ENCODE measurements at places on chromosomes 16 and 17. TPM values are rescaled to one million over a fixed set of nuclear protein-coding genes. Genes with fewer than 3 reads are reported as not detected.

DNA sequence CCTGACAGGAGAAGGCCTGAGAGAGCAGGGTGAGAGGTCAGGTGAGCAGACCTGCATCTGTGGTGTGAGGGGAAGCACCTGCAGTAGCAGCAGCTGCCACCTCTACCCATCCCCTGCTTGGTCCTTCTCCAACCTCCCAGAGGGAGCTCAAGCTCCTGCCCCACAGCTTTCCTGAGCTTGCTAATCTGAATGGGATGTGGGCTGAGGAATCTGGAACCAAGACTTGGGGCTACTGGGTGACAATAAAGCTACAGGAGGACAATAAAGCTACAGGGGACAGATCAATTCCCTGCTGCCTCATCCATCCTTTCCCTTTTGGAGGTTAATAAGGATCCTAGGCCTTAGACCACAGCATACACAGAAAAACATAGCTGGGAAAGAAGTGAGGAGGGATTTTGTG, 4.9 kb upstream of the TBX4 start:
- no peak for DNase-seq

- no peak for DNase-seq
Measured at GRCh38 chr17:37607637-37608331, 1.4 kb downstream of the SYNRG start.

GRCh38 chr16:3266873-3267537, 10.6 kb upstream of the MEFV start:
- DNase-seq = peak; percentile 55

DNA sequence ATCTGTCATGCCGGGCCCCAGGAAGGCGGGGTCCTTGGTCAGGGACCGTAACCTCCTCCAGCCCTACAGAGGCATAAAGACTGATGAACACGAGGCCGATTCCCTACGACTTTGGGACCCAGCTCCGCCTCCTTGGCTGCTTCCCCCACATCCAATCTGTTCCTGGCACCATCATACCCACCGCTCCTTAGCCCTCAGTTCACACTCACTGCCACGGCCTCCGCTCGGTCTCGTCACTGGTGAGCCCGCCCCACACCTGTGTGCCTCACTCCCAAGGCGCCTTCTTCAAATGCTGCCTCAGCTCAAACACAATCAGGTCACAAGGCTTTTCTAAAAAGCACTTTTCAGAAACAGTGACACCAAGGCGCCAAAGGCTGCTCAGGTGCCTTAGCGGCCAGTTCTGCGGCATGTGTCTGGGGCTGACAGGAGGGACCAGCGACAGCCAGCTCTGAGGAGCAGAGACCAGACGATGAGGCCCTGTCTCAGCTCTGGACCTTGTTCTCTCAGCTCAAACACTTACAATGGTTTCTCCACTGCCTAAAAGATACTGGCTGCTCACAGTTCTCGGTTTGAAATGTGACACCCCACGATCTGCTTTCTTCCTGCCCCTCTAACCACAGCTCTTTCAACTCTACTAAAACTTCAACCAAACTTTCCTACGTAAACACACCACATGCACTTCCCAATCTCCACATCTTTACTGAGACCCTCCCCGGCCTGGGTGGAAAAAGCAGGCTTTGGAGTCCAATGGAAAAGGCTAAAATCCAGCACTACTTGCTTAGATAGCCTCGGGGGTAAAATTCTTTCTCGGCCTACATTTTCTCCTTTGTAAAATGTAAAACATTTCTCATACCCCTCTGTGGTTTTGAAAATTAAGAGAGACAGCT, 33.2 kb downstream of the CYB5D2 start:
- DNase-seq = no peak

- DNase-seq = peak; percentile 10
Measured at GRCh38 chr17:27762527-27763305, 37.6 kb downstream of the NOS2 start.

DNA sequence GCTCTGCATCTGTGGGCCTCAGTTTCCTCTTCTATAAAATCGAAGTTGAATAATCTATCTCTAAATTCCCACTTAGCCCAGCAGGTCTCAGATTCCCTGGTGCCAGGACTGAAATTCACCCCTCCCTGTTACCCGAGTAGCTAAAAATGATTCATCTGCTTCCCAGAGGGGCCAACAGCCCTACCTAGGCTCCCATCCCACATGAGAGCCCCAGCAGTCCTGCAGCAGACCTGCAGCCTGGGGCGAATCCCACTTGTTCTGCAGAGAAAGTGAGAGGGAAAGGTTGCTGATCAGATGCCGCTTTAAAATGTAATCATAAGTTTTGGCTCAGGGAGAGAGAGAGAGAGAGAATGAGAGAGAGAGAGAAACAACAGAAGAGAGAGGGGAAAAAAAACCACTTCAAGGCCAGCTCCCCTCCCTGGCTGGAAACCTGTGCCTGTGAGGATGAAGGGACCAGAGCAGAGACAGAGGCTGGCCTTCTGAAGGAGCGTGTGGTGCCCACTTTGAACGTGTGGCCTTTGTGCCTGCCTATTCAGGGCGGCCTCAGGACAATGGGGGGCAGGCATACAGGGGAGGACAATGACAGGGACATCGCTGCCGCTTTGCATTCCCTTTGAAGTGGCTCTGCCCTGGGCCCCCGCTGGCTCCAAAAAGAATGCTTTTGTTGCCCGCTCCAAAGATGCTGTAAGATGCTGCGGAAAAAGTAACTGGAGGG, 85.2 kb upstream of the NKD1 start:
- no peak for DNase-seq

GRCh38 chr16:50731130-50731988, 10.5 kb upstream of the CYLD start:
- no peak for DNase-seq

DNA sequence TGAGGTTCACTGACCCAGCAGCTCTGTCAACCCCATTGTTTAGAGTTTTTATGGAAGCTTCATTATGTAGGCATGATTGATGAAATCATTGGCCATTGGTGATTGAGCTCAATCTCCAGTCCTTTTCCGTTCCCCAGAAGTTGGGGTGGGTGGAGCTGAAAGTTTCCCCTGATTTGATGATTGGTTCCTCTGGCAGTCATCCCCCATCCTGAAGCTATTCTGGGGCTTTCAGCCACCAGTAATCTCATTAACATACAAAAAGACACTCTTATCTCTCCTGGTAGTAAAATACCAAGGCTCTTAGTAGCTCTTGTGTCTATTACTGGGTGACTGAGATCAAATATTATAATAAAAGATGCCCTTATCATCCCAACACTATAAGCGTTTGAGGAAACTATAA, 67.1 kb downstream of the TANC2 start:
- no peak for DNase-seq

DNA sequence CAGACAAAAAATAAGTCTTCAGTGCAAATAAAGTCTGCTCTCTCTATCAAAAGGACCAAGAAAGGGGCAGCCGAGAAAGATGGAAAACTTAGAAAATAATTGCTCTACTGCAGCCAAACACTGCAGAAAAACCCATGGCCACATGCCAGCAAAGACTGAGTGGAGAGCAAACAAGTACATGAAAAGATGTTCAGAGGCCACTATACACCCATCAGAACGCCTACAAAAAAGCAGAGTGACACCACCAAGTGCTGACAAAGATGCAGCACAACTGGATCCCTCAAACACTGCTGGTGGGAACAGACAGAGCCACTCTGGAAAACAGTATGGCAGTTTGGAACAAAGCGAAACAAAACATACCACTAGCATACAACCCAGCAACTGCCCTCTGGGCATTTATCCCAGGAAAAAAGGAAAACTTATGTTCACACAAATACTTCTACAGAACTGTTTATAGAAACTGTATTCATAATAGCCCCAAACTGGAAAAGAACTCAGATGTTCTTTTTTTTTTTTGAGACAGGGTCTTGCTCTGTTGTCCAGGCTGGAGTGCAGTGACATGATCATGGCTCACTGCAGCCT, 36.7 kb downstream of the KIAA0753 start:
- no peak for DNase-seq

DNA sequence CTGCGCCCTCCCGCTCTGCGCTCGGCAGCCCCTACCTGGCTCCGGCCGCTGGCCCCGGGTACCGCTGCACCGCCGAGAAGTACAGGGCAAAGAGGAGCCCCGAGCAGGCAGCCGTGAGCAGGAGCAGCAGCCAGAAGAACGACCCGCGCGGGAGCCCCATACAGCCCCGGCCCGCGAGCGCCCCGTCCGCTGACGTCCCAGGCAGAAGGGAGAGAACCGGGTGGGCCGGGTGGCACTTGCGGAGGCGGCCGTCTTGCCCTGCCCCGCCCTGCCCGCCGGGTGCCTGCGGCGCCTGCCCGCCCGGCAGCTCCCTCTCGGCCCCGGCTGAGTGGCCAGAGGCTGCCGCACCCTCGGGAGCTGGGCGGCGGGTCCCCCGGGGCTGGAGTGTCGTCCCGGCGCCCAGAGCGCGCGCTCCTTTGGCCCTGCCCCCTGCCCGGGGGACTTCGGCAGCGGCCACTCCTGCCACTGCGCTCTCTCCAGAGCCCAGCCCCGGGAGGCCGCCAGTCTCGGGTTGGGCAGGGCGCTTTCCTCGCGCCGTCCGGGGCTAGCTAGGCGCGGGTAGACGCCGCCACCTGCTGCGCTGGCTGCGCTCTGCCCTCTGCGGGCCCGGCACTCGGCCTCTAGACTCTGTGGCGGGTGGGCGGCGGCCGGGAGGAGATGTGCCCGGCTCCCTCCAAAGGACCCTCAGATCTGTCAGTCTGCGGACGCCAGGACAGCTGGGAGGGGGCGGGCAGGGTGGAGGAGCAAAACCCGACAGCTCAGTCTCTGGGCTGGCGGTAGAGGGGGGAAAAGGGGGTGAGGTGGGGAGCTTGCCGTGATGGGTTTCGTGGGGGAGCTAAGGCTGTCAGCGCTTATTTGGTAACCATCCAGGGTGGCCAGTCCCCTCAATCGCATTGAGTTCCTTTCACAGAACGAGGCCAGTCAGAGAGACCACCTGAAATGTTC, at the start of gene ST6GALNAC2:
TSS of gene ST6GALNAC2 (minus strand) at position 212 of the 945 bp plus-strand sequence. CDS start at position 160, 52 bp downstream.
- DNase-seq = no peak

DNA sequence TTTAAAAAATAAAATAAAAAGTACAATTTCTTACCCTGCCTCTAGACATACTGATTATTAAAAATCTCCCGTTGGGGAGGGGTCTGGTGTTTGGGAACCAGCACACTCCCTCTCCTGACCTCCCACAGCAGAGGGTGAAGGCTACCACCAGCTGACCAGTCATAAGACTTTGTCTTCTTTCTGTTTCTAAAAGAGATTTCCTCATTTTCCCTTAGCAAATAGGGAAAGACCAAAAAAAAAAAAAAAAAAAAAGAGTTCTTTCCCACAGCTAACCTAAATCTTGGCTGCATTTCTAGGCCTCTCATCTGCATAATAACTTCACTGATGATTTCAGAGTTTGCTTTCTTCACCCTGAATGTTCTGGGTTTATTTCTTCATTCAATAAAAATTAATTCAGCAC, 30.3 kb downstream of the CDK5RAP3 start:
- no peak for DNase-seq

DNA sequence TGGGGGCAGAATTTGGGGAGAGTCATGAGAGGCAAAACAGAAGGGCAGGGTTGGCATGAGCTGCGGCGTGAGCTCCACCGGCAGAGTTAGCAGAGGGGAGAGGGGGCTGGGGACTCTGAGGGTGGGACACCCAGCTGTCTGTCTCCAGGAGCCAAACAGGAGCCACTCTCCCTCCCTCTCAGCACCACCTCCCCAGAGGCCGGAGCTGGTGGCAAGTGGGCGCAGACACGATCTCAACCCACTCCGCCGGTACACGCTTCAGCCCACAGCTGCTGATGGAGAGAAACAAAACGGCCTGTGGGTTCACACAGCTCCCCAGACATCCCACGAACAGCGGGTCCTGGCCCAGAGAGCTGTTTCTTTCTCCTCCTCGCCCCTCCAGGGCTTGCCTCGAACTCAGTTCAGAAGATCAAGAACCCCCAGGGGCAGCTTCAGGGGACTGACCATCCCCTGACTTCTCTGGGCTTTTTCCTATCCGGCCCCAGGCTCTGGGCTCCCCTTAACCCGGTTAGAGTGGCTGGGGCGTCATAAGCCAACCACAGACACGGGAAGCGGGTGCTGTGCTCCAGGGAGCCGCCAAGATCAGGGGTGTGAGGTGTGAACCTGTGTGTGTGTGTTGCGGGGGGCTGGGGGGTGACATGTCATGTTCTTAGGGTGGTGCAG, 7.6 kb downstream of the RHBDF2 start:
- DNase-seq = no peak

- DNase-seq = no peak
Measured at GRCh38 chr16:3922241-3922640, 41.7 kb upstream of the CREBBP start.

DNA sequence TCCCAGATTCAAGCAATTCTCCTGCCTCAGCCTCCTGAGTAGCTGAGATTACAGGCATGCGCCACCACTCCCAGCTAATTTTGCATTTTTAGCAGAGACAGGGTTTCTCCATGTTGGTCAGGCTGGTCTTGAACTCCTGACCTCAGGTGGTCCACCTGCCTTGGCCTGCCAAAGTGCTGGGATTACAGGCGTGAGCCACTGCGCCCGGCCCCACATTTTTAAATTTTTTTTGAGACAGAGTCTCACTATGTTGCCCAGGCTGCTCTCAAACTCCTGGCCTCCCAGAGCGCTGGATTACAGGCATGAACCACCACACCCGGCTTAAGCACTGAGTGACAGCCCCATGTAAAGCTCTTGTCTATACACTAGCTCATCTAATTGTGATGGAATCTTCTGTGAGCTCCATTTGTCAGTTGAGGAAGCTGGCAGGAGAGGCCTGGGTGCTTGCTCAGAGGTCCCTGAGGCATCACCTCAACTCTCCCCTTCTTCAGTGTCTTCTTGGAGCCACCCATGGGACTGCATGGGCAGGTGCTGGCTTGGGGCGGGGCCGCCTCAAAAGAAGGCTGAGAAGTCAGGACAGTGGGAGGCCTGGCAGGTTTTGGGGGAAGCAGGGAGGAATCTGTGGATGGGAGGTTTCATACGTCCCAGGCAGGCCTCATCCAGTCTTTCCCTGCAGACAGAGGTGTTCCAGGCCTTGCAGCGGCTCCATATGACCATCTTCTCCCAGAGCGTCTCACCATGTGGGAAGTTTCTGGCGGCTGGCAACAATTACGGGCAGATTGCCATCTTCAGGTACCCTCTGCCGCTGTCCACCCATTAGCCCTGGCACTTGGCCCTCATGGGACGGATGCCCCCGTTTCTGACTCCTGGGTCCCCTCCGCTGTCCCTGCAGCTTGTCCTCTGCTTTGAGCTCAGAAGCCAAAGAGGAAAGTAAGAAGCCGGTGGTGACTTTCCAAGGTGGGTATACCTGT, 1.5 kb downstream of the THOC6 start:
- DNase-seq = no peak

Gene KCNH6
- under 0.01 TPM for total RNA-seq

Gene RAC3
- 14.5 TPM for total RNA-seq

Gene ZPBP2
- not detected for total RNA-seq

Gene NLGN2
- total RNA-seq = 3.0 TPM

Gene PARD6A
- 2.3 TPM for total RNA-seq

Gene SBK1
- total RNA-seq = 0.13 TPM

Gene TMIGD1
- not detected for total RNA-seq

Gene WNT9B
- not detected for total RNA-seq

Gene TVP23A
- total RNA-seq = not detected

All from dermis microvascular lymphatic vessel endothelial cell (primary cell).